ENCODE measurements at places on chromosomes 7 and 10. TPM values are rescaled to one million over a fixed set of nuclear protein-coding genes. Genes with fewer than 3 reads are reported as not detected.

GRCh38 chr7:1939434-1940401, 269.6 kb downstream of the ELFN1 start:
- DNase-seq = peak; percentile 27

Gene PIK3AP1
- total RNA-seq = 12.4 TPM

GRCh38 chr7:103576641-103577040, 130.6 kb upstream of the SLC26A5 start:
- DNase-seq = no peak

DNA sequence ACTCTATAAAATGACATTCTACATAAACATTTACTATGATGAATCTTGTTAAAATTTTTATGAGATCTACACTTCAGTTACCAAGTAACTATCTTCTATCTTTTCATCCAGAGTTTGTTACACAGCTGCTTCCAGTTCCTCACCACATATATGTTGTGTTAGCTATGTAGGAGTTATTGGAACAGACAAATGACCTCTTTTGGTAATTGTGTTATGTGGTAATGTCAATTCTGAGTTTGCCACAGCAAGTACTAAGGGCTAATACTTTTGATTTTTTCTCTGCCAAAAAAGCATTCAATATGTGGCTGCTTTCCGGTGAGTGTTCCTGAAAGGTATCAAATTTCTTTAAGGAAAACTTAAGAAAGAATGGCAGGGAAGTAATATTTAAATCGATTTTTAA, 573.9 kb upstream of the PCDH15 start:
- no peak for DNase-seq

- DNase-seq = no peak
Observed at GRCh38 chr10:14259696-14260566, 70.8 kb downstream of the FRMD4A start.

DNA sequence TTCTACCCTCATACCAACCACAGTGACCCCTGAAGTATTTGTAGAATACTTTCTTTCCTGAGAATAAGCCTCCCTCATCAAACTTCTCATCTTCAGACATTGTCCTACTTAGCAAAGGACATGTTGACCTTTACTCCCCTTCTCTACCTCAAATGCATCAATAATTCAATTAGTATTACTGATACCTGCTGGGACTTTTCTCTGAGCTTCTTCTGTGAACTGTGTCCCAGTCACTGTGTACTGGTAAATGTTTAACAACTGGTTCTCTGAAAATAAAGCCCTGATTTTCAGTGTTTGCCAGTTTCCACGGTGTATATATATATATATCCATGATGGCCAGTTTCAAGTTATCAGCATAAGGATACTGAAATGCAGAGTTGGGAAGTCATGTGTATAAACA, 12.2 kb downstream of the PANK1 start:
- DNase-seq = no peak

DNA sequence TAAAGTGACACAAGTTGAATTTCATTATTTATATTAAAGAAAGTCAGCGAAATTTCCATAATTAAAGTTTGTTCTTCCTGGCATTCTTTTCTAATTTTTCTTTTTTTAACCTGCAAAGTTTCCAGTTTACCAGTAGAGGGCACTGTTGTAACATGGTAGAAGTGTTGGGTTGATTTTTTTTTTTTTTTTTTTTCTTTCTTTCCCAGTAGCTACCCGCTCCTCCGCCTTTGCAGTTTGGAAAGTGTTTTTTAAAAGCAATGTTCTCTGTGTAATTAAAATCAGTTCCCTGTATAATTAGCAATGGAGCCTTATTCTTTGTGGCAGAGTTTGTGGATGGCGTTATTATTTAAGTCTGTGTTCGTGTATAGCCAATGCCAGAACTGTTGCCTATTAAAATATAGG, 53.7 kb downstream of the TAF3 start:
- DNase-seq = no peak

Gene TWIST1
- 1.2 TPM for total RNA-seq

GRCh38 chr7:73366990-73367389, 39.0 kb downstream of the FKBP6 start:
- no peak for DNase-seq

Gene FIS1
- total RNA-seq = 121 TPM

DNA sequence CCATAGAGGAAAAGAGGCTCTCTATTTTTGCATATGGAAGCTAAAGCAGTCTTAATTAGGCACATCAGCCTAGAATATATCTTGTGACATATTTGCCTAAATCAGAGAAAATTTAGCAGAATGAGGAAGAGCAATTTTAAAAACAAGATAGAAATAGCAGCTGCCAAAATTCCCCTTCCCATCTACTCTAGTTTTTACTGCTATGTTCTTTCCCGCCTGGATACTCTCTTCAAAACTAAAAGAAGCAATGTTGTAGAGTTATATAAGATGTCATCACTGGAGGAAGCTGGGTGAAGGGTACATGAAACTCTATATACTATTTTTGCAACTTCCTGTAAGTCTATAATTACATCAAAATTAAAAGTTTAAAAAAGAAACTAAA, 87.0 kb downstream of the ARMH3 start:
- DNase-seq = no peak

DNA sequence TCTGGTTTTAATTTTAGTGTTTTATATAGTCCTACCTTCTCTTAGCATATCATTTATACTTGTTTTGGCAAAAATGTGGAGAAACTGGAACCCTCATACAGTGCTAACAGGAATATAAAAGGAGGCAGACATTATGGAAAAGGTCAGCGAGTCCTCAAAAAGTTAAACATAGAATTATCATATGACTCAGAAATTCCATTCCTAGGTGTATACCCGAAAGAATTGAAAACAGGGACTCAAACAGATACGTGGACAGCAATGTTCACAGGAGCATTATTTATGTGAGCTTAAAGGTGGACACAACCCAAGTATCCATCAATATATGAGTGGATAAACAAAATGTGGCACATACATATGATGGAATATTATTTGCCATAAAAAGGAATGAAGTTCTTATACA, 51.5 kb downstream of the VAX1 start:
- no peak for DNase-seq

DNA sequence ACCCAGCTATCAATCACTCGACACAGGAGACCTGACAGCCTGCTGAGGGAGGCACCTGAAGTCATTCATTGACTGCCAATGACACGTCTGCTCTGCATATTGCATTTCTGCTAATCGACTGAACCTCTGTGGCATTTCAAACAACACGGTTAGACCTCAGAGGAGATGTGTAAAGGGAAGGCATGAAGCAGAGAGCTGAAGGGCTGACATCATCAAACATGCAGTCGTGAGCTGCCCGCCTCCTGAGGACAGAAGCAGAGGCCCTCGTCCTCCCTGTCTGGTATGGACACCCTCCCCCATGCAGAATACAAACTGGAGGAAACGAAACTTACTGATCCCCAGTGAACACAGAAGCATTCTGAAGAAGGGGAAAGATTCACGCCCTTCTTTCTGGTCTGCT, 462.6 kb upstream of the MGMT start:
- DNase-seq = no peak

Gene TEX36
- not detected for total RNA-seq

DNA sequence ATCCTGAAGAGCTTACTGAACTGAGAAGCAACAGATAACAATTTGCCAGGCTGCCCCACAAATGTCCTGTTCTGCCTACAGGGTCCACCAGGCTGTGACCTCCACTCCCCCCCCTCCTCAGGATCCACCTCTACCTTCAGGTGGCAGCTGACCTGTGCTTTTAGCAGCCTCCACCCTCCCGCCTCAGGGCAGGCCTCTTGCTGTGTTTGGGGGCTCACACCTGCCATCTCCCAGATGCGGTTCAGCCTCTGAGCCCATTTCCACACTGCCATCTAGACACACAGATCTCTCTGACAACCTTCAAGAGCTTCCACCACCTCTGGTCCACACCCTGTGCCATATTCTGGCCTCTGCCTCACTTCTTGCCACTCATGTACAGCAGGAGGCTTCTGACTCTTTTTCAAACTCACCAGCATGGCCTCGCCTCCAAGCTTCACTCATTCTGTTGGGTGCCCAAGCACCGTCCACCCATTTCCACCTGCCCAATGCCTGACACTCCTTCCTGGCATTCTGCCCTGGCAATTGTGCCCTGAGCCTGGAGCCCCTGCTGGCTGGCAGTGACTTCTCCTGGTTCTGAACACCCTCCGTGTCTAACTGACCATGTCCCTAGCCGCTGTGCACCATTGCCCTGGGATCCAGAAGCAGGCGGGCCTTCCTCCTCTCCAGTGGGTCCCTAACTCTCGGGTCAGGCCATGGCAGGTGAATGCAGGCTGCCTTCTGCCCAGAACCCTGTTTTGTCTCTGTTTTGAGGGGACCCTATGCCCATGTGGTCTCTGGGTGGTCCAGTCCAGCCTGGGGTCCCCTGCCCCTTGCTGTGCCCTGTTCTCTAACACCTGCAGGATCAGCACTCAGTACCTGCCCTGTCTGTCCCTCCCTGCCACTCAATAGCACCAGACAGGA, 18.5 kb downstream of the TMEM72 start:
- no peak for DNase-seq

DNA sequence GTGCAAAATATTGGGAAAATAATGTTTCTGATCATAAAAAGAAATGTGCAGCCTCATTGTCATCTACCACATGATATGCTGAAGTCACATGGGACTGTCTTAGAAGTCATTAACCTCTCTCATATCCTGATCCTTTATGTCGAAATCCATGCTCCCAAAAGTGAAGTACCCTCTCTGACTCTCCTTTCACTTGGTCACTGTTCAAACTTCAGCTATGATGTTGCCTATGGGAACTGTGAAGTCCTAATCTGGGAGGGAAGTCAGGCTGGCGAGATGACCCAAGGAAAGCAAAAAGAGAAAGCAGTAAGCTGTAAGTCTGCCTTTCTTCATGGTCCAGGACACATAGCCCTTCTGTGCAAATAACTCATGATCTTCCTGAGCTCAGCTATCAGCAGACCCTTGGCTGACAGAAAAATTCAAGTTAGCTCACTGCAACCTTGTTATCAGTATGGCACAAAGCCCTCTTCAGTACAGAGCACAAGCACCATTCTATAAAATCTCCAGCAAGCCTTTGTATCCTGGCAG, 29.5 kb downstream of the WASL start:
- no peak for DNase-seq

DNA sequence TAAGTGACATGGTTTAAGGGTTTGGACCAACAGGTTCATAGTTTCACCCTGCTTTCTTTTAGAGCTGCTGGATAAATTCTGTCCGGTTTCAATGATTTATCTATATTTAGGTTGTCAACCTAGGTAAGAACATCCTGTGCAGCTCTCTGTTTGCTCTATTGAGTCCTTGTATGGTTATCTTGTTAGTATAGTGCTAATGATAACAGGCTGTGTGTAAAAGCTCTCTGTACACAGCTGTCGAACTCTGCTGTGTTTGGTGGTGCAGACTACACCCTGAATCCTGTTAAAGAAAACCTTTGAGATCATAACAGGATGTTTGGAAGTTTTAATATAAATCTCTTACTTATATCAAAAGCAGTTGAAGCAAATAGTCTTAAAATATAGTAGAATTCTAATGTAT, 219.2 kb downstream of the SDK1 start:
- DNase-seq = no peak

Gene SGCE
- total RNA-seq = 2.0 TPM

Gene SEMA3D
- 0.11 TPM for total RNA-seq

DNA sequence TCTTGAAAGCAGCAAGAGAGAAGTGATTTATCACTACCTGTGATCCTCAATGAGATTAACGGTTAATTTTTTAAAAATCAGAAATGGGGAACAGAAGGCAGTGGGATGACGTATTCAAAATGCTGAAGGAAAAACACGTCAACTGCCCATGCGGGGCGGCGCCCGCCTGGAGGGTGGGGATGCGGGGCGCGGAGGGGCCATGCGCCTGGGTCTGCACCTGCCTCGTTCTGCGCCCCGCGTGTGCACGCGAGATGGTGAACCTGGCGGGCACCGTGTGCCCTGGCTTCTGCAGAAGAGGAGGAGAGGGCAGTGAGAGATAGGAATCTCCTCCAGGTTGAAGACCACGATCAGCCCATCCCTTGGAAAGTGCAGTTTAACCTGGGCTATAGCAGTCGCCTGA, 79.3 kb upstream of the ZNF32 start:
- no peak for DNase-seq

- no peak for DNase-seq
Observed at GRCh38 chr10:11345224-11346054, 266.0 kb downstream of the USP6NL start.

DNA sequence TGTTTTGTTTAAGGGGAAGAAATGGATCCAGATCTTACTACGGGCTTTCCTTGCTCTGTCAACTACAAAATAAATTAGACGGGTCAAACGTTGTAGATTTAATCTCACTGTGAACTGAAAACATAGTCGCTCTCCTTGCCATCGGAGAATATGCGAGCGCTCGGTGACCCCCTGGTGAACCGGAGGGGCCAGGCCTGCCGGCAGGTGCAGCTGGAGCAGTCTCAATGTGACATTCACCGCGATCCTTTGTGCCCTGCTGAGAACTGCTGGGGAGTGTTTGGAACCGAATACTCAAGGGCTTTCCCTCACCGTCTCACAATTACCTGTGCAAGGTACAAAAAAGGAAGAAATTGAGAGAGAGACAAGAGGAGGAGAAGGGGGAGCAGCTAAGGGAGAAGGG, 174.1 kb upstream of the GPR26 start:
- no peak for DNase-seq

- DNase-seq = no peak
Observed at GRCh38 chr10:112741830-112742402, 208.1 kb upstream of the TCF7L2 start.

GRCh38 chr10:123665491-123666286, 466 bp upstream of the GPR26 start:
- DNase-seq = no peak

DNA sequence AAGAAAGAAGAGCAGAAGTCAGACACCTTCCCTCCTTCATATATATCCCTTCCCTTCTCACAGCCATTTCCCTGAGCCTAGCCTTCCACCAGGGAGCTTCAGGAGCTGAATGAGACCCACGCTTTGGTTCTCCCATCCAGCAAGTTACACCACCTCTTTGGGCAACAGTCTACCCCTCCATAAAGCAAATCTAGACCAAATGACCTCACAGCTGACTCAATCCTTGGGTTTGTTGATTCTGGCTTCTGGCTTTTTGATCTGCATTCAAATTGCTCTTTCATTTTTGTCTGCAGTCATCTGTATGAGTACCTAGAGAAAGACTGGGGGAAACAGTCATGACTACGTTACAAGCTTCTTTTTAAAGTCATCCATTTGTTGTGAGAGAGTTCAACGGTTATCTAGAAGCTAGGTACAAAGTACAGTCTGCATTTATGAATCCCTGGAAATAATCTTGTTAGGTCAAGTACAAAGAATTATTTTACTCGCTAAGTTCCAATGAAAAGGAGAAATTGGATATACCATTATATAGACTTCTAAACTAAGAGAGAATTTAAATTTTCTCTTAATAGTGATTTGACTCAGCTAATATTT, 86.3 kb downstream of the RAB11FIP2 start:
- DNase-seq = no peak
